Esophagus muscularis mucosa (tissue), 4 donors: ENCODE measurements at places on chromosomes 16 and 17.

GRCh38 chr17:65394811-65395472 lies 166.5 kb downstream of the AXIN2 start:
- DNase-seq, result no peak

DNA sequence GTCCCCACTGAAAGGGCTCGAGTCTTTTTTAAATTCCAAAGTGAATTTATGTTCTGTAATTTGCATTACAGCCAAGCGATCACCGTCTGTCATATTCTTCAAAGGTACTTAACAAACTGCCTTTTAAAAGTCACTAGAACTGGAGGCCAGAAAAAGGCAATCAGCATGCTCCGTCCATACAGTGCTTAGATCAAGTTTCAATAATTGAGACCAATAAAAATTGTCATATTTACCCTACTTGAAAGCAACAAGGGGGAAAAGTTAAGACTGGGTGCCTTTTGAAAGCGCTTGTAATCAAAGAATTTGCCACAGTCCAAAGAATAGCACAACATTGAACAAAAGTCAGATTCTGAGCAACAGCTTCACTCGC lies 9.0 kb upstream of the ZFHX3 start:
- DNase-seq, result no peak

DNA sequence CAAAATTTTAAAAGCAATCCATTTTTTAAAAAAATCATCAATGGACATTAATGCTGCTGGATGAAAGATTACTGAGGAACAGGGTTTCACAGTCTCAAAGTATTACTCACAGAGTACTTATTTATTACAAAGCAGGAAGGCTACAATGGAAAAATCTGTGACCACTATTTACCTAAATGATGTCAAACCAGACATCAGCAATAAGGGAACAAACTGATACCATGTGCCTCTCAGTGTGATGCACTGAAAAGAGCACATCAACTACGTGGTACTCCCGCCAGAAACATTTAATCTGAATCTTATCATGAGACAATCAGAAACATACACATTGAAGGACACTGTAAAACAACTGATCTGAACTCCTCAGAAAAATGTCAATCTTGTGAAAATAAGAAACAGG lies 124.2 kb downstream of the PARN start:
- DNase-seq, result peak; percentile 34

DNA sequence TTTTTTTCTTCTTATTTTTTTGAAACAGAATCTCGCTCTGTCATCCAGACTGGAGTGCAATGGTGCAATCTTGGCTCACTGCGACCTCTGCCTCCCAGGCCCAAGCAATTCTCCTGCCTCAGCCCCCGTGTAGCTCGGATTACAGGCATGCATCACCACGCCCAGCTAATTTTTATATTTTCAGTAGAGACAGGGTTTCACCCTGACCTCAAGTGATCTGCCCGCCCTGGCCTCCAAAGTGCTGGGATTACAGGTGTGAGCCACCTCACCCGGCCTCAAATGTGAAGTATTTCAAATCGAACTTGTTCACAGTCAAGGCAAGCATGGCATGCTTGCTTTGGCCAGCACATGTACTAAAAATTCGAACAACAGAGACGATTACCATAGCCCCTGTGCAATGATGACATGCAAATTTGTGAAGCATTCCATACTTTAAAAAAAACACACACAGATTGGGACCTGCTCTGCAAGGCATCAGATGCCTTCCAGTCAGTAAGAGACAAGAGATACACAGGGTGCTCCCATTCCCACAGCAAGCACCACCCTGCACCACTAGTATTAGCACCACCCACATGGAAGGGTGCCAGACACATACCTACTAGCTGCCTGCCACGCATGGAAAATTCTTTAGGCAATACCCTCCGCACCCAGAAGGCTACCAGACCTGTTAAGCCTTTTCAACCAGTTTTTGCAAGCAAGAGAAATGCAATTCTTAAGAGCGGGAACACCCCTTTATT lies 47.2 kb downstream of the ANKRD11 start:
- no peak for DNase-seq

- DNase-seq, result no peak
These were observed 13.5 kb downstream of the SPATA32 start for GRCh38 chr17:45248132-45248957.

DNA sequence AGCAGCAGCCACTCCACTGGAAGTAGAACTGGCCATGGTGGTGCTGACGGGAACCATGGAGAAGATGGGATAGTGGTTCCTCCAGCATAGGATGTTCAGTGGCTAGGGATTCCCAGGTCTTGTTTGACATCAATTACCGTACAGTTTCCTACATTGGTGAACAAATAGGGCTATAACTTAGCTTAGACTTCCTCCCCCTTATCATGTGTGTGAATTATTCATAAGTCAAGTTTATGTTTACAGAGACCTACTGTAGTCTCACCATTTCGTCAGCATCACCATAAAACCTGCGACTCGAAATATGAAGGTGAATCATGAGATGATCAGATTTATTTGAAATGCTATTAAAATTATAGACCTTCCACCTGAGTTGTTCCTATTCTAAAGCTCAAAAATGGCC lies 1.2 kb downstream of the KRTAP2-3 start:
- no peak for DNase-seq

DNA sequence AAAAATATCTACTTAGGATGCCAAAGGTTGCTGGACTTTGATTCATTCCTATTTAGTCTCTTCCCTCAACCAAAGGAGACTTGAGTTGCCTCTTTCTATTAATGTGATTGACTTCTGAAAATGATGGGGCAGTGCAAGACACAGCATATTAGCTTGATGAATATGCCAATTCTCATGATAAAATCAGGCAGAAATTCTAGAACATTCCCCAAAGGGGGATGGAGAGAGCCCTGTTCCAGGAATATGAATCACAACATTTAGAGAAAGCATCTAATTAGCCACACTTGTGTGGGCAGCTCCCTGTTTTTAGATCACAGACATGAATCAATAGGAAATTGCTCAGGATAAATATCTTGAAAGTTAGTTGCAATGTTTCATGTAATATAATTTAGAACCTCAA lies 584.0 kb upstream of the CDH8 start:
- no peak for DNase-seq

GRCh38 chr16:84931506-84931905 lies 79.8 kb downstream of the ZDHHC7 start:
- no peak for DNase-seq

DNA sequence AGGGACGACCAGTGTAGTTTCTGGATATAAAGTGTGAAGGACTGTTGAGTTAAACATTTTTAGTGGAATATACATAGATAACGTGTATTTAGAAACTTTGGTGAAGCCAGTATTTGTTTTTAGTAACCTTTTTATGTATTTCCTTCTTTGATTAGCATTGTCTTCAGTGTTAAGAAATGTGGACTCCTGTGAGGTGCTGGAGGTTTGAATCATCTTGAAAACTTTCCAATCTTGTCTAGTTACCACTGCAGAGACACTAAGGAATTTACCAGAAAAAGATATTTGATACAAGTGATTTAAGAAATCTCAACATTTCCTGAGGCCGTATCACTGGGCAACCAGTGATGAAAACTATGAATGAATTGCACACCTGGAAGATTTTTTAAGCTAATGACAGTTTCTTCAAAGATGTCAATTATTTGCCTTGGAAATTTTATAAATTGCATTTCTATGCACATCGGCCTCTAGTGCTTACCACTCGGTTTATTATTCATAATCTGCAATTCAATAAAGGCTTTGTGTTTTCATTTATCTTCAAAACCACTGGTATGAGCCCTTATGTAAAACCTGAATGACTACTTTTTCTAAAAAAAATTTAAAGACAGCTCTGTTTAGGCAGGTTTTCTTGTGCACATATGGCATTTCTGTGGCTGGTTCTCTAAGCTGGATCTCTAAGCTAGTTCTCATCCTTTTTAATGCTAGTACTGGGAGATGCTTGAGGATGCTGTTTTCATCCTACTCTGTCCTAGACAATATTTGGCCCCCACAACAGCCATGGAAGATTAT lies 31.4 kb upstream of the ADCY7 start:
- no peak for DNase-seq

DNA sequence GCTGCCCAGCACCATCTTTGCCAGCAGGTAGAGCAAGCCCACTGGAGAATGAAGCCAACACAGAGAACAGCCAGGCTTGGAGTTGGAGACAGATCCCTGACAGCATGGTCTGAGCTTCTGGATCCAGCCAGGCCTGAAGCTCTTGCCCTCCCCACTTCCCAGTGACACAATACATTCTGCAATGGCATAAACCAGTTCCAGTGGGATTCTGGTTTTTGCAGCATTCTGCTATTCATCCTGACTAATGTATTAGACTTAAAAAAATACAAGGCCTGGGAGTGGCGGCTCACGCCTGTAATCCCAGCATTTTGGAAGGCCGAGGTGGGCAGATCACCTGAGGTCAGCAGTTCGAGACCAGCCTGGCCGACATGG lies 40.6 kb upstream of the LITAF start:
- no peak for DNase-seq

- DNase-seq, result no peak
These were observed 20.5 kb downstream of the USP36 start for GRCh38 chr17:78819806-78820792.

DNA sequence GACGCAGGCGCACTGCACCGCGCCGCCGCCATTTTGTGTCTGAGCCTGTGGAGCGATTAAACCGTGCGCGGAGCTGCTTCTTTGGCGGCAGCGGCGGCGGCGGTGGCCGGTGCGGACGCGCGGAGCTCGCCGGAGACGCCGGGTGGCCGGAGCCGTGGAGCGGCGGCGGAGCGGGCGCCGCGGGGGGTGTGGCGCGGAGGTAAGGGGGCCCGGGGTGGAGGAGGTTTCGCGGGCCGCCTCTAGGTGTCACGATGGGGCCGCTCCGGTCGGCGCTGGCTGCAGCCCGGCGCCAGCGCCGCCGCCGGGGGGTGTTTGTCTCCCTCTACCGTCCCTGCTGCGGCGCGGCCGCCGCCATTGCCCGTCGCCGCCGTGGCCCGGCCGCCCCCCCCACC lies at the start of gene CTCF:
CTCF (plus strand) TSS at position 1 of the 392 bp plus-strand sequence. CDS start 48,307 bp downstream, outside the sequence.
- DNase-seq, result no peak

GRCh38 chr17:12973496-12974004 lies 44.3 kb downstream of the ELAC2 start:
- no peak for DNase-seq

GRCh38 chr17:67829331-67829730 lies 4.0 kb downstream of the BPTF start:
- DNase-seq, result no peak

DNA sequence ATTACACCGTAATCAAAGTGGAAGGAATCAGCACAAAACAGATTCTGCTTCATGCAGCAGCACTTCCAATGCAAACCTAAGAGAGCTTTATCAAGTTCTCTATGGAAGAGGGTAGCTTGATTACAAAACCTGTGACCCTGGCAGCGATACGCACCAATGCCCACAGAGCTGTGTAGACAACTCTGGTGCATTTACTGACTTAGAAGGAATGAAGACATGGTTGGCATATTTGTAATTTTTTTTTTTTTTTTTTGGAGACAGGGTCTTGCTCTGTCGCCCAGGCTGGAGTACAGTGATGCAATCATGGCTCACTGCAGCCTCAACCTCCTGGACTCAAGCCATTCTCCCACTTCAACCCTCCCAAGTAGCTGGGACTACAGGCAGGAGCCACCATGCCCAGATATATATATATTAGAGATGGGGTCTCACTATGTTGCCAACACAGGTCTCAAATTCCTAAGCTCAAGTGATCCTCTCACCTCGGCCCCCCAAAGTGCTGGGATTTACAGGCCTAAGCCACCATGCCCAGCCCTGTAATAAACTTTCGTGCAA lies 49.4 kb downstream of the XPO6 start:
- DNase-seq, result no peak

GRCh38 chr17:13921841-13922776 lies 147.2 kb upstream of the COX10 start:
- DNase-seq, result peak; percentile 80

GRCh38 chr17:33292981-33293867 lies at the start of gene ASIC2:
Gene ASIC2 (minus strand): TSS chr17:33293295.
- DNase-seq, result no peak

- DNase-seq, result peak; percentile 66
These were observed 28.1 kb upstream of the MLYCD start for GRCh38 chr16:83870830-83871229.

DNA sequence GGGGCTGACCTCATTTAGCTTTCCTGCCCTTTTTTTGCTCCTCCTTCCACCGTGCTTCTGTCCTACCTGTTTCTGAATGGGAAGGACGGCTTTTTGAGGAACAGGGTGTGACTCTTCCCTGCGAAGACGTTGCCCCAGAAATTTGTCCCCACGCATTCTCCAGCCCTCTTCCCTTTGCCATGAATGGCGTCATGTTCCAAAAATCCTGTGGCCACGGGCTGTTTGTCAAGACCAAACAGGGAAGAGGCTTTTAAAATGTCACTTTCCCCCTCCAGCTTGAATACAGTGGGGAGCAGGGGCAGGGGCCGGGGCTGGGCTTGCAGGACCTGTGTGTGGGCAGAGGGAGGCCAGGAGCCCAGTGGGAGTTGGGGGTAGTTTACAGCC lies 13.9 kb downstream of the MPRIP start:
- DNase-seq, result no peak

GRCh38 chr17:9644910-9645751 lies at the start of gene USP43:
Gene USP43 (plus strand): TSS chr17:9645517. CDS start chr17:9645633, 116 bp downstream.
- DNase-seq, result no peak

GRCh38 chr16:27231692-27232060 lies 28.4 kb downstream of the KDM8 start:
- no peak for DNase-seq

DNA sequence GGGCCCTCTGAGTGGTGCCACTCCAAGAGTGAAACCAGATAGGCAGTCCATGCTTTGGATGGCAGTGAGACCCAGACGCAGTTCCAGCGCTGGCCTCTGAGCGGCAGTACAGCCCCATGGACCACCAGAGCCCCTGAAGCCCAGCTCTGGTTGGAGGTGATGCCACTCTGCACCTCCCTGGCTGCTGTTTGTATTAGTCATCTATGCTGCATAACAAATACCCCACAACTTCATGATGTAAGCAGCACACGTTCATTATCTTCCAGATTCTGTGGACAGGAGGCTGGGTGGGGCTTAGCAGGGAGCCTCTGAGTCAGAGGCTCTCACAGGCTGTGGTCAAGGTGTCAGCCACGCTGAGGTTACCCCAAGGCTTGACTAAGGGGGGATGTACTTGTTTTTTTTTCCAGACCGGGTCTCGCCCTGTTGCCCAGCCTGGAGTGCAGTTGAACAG lies 5.1 kb upstream of the NME4 start:
- DNase-seq, result no peak

DNA sequence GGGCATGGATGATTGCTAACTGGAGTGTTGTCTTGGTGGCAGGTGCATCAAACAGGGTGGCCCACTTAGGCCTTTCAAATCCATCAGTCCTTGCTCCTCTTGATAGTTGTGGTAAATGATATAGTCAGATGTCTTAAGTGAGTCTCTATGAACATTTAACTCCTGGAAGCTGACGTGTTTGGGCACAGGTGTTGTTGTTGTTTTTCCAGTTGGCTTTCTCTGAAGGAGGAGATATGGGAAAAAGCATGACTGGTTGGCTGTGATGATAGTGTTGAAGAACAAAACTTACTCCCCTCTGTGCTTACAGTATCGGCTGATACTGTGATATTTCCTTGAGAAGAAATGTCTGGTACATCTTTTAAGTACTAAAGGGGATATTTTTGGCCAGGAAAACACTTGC lies 18.0 kb downstream of the TNRC6A start:
- no peak for DNase-seq

DNA sequence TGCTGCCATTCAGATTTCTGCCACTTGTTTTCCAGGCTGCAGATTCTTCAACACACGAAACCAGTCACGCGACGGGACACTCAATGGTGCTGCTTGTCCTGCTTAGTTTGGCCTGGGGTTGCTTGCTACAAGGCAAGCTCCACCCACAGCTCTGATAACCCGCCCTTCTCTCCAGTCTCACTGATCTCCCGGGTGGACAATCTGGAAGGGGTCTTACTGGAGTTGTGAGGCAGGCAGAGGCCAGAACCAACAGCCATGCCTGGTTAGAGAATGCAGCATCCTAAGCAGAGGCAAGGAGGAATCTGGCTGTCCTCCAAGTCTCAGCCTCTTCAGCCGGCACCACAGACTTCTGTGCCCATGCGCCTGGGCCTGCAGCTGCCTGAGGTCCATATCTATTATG lies 119.1 kb downstream of the KCNJ12 start:
- DNase-seq, result no peak
